ENCODE measurements at places on chromosomes 5 and 9.

DNA sequence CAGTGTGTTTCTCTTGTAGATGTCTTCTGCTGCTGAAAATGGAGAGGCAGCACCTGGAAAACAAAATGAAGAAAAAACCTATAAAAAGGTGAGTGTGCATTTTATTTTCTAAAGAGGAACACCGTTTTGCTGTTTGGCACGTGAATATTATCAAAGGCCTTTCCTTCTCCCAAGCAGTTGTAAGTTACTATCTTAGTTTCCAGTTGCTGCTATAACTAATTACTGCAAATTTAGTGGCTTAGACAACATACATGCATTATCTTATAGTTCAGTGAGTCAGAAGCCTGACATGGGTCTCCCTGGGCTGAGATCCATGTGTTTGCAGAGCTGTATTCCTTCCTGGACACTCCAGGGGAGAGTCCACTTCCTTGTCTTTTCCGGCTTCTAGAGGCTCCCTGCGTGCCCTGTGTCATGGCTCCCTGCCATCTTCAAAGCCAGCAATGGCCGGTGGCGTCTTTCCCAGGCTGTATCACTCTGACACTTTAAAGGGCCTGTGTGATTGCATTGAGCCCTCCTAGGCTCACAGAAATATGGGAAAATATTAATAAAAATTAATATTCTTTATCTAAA, 117.6 kb downstream of the PIP5K1B start:
- no peak for DNase-seq

GRCh38 chr5:156400231-156400986, 73.4 kb downstream of the SGCD start:
- no peak for DNase-seq

- no peak for DNase-seq
Observed at GRCh38 chr9:4665357-4665756, 923 bp downstream of the SPATA6L start.

GRCh38 chr5:125976421-125977000, 446.7 kb upstream of the GRAMD2B start:
- DNase-seq: no peak

GRCh38 chr9:4689687-4690104, 10.3 kb downstream of the CDC37L1 start:
- no peak for DNase-seq

GRCh38 chr5:54719384-54720283, 202.1 kb downstream of the SNX18 start:
- no peak for DNase-seq

DNA sequence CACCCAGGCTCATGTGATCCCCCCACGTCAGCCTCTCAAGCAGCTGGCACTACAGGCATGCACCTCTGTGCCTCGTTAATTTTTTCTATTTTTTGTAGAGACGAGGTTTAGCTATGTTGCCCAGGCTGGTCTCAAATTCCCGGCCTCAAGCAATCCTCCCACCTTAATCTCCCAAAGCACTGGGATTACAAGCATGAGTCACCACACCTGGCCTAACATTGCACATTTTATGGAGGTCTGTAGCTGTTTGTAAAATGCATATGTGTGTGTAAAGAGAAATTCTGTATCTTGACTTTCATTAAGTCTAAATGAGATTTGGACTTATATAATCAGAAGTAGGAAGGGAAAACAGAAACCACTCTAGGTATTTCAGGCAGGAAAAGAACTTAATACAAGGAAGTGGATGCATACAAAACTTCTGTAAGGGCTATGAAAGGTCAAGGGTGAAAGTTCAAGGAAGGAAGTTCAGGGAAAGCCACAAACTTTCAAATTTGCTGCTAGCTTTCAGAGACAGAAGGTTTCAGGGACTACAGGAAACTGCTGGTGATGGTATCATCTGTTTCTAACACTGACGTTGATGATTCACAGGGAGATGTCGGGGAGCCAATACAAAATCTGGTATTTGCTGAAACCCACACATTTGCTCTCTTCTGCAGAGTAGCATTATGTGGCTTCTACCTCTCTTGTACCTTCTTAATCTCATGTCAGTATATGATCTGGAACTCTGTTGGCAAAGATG, 209.4 kb downstream of the PIK3R1 start:
- DNase-seq: no peak

DNA sequence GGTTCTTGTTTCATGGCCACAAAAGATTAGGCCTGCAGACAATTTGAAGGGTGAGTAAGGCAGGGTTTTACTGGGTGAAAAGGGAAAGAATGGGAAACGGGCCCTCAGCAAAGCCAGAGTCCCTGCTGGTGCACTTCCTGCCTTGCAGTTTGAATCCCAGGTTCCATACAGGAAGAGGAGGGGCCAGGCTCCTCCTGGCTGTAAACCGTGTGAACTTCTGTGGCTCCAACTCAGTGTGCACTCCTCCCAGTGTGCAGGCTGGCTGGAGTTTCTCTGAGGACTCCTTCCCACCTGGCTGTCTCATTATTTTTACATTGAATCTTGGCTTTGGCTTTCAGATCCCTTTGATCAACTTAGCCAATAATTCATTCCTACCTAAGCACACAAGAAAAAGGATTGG, 367.1 kb upstream of the KLF4 start:
- DNase-seq: no peak

DNA sequence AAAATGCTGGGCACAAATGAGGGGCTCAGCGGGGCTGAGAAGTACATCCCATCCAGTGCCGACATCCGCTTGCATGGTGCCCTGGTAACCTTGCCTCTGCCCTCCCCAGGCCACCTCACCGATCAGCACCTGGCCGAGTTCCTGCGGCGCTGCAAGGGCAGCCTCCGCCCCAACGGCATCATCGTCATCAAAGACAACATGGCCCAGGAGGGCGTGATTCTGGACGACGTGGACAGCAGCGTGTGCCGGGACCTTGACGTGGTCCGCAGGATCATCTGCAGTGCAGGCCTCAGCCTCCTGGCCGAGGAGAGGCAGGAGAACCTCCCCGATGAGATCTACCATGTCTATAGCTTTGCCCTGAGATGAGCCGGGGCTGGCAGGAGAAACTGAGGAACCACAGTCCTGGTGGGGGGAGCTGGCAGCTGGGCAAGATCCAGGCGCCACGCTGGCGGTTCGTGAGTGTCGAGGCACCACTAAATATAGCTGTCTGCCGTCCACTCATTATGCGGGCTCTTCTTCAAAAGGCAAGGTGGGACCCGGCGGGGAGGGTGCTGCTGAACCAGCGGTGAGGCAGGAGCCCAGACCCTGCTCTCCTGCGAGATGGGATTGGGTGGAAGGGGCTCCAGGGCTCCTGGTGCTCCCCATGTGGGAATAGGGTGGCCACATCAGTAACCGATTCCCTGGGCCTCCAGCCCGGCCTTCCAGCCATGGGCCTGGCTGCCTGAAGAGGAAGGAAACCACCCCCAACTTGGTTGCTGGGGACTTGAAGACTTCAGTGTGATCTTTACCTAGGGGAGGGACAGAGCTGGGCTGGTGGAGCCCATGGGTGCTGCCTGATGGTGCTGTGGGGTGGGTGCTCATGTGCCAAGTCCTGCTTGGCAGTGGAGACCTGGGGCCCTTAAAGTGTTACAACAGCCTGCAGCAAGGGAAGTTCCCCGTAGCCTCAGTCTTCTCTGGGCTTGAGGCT, 6.6 kb downstream of the ASB6 start:
- no peak for DNase-seq

DNA sequence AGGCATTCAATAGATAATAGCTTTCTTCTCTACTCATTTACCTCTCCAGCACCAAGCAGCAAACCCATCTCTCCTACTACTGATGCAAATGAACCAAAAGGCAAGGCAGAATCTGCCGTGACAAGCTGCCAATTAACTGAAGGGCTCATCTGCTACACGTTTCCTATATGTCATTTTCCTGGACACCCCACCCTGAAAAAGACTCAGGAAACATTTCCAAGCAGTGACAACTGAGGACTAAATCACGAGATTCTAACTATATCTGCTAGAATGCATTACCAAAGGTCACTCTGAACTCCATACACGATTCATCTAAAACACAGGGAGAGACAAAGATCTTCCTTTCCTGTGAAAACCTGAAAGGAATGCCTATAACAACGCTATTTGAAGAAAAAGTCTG, 12.9 kb downstream of the PLPP1 start:
- DNase-seq: no peak

- DNase-seq: no peak
Observed at GRCh38 chr5:167694325-167695147, 596.9 kb upstream of the WWC1 start.

- no peak for DNase-seq
Observed at GRCh38 chr5:56388229-56388985, 155.3 kb upstream of the ANKRD55 start.

- DNase-seq: no peak
Observed at GRCh38 chr9:72396247-72397091, 31.5 kb upstream of the ZFAND5 start.

DNA sequence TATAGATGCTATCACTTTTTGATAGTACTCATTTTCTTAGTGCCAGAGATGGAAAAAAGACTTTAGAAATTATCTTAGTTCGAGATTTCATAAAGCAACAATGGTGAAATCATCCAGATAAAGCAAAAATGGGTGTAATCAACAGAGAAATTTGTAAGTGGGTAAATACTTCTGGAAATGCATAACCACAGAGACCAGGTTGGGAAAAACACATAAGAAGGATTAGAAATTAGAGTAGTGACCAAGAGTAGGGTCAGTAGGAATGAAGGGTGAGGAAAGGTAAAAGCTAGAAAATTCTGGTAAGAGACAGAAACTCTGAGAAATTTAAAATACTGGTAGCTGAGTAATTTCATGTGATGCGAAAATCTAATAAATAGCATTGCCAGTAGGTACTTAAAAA, 11.2 kb downstream of the EDIL3 start:
- no peak for DNase-seq

- no peak for DNase-seq
Observed at GRCh38 chr9:137569609-137570203, 9.0 kb downstream of the DPH7 start.

DNA sequence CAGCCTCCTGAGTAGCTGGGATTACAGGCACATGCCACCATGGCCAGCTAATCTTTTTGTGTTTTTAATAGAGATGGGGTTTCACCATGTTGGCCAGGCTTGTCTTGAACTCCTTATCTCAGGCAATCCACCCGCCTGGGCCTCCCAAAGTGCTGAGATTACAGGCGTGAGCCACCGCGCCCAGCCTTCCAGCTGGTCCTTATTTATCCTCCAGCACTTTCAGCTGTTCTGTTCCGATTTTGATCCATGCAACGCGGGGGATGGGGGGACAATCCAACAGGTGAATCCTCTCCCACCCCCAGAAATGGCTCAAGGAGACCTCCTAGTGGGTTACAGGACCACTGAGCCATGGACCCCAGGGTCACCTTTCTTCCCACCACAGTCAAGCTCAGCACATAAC, 14.7 kb upstream of the CDKN2AIPNL start:
- DNase-seq: no peak

GRCh38 chr5:89300426-89300970, 417.5 kb upstream of the MEF2C start:
- no peak for DNase-seq

- no peak for DNase-seq
Observed at GRCh38 chr5:53970475-53970874, 339.9 kb downstream of the ARL15 start.

DNA sequence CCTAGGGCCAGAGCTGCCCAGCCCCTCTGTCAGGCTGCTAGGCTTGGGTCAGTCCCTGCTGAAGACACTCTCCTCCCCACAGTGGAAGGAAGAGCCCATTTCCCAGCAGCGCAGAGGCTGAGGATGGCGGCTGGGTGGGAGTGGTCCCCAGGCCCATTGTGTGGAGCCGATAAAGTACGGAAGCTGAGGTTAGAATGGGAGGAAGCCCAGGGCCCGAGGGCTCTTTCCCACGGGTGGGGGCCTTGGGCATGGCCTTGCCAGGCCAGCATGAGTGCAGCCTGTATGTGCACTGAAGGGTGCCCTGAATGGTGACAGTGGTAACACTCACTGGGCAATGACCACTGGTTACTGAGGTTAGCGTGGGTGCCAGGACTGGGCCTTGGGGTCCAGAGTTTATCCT, 125.9 kb downstream of the RGS3 start:
- DNase-seq: no peak

DNA sequence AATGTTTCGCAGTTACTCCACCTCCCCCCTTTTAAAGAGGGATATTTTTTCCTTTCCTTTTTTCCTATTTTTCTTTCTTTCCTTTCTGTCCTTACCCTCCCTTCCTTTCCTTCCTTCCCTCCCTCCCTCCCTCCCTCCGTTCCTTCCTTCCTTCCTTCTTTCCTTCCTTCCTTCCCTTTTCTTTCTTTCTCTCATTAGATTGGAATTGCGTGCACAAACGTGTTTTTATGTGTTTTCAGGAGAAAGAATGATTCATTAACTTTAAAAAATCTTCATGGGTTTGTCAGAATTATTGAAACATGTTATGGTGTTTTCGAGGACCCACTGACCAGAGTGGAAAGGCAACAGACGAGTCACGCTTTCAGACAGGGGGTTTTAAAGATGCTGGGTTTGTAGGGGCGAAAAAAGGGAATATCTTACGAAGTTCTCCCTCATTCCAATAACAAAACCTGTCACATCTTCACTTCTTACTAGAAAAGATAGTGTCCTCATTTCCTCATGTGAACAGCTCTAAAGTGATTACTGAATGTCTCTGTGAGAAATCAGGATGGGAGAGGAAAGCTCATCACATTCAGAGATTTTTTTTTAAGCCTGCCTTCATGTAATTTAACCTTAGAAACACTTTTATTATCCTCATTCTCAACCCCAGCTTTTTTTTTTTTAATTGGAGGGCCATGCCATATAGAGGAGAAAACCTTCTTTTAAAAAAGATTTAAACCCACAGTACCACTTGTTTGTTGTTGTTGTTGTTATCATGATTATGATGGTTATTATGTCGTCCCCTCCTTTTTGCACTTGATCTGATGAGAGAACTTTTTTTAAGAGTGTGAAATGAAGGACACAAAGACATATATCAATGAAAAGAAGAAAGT, 21.9 kb downstream of the NR2F1 start:
- DNase-seq: no peak

Data from activated CD8-positive, alpha-beta memory T cell treated with anti-CD3 and anti-CD28 coated beads for 1 hour (primary cell).